Foreskin fibroblast (primary cell): ENCODE measurements at places on chromosomes 2 and 18.

DNA sequence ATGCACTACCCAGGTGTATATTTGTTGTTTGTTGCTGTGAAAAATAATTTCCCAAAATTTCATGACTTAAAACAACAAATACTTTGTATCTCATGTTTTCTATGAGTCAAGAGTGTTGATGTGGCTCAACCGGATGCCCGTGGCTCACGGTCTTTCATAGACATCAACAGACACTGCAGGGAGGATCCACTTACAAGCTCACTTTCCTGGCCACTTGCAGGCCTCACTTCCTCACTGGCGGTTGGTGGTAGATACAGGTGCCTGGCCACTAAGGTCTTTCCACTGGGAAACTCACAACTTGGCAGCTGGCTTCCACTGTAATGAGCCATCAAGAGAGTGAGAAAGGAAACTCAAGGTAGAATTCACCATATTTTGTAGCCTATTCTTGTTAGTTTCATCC lies 662.9 kb downstream of the IRS1 start:
- DNase-seq, result no peak

GRCh38 chr2:134225841-134226240 lies 28.0 kb upstream of the MGAT5 start:
- DNase-seq, result no peak

- no peak for DNase-seq
Observed at GRCh38 chr18:59354731-59355130, 4.3 kb downstream of the LMAN1 start.

- DNase-seq, result no peak
Observed at GRCh38 chr2:124437811-124438210, 412.7 kb downstream of the CNTNAP5 start.

DNA sequence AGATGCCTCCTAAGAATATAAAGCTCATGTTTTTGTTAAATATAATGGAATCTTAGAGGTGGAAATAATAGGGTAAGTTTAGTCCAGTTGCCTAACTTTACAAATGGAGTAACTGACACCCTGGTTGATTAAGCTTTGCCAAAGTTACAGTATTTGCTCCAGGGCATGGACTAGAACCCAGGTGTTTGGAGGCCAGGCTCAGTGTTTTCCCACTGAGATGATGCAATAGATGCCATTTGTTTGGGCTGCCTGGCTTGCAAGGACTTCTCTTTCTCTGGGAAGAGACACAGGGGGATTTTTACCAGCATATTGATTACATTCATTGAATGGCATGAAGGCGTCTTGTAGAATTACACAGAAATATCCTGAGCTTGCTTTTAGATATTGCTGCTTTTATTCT lies 397.8 kb downstream of the SLC4A3 start:
- no peak for DNase-seq

GRCh38 chr2:143246815-143247744 lies 117.9 kb downstream of the ARHGAP15 start:
- DNase-seq, result no peak

GRCh38 chr2:106789185-106789584 lies 96.8 kb downstream of the ST6GAL2 start:
- DNase-seq, result no peak

GRCh38 chr2:27263287-27264252 lies 723 bp upstream of the SLC30A3 start:
- DNase-seq, result no peak

GRCh38 chr18:24414349-24415003 lies 12.0 kb upstream of the IMPACT start:
- DNase-seq, result no peak

GRCh38 chr2:43269706-43270105 lies 43.3 kb upstream of the ZFP36L2 start:
- DNase-seq, result peak; percentile 93
